Right ventricle myocardium inferior (tissue), 1 donor: ENCODE measurements at places on chromosomes 16 and 17. TPM values are rescaled to one million over a fixed set of nuclear protein-coding genes. Genes with fewer than 3 reads are reported as not detected.
A peak's percentile ranks its signal among the peaks of the same experiment; 100 is the strongest.

GRCh38 chr17:64787921-64788271, 125.8 kb upstream of the SMURF2 start:
- no peak for DNase-seq

DNA sequence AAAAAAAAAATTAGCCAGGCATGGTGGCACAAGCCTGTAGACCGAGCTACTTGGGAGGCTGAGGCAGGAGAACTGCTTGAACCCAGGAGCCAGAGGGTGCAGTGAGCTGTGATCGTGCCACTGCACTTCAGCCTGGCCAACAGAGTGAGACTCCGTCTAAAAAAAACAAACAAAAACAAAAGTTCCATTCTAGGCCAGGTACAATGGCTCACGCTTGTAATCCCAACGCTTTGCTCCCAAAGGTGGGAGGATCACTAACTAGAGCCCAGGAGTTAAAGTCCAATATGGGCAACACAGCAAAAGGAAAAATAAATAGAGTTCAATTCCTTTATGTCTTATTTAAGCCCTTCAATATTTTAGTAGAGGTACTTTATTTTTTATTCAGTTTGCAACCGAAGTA, 47.5 kb downstream of the CNOT1 start:
- no peak for DNase-seq

- DNase-seq = no peak
These were observed 239.0 kb upstream of the CACNG5 start for GRCh38 chr17:66595893-66596292.

DNA sequence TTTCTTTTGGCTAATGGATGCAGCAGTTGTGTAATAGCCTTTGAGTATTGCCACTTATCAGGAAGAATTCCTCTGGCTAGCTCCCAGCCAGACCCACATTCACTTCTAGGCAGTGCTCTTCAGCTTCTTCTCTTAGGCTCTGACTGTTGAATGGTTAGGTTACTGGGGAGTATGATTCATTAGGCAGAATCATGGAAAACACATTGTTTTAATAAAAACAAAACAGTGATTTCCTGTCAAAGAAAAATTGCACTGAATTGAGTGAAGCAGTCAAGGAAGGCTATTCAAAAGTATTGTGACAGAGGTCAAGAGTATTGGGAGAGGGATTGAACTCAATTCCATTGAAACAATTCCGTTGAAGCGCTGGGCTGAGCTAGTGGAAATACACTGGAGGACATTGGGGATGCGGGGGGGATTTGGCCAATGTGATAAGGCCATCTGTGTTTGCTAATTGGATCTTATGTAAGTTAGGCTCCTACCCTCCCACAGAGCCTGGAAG, 68.0 kb downstream of the CNTNAP4 start:
- DNase-seq = peak; percentile 64

The KIF2B gene
- total RNA-seq = not detected

- no peak for DNase-seq
These were observed 4.8 kb downstream of the CBLN1 start for GRCh38 chr16:49276646-49277385.

The CD300LB gene
- total RNA-seq = 0.19 TPM

The CACNA1H gene
- total RNA-seq = 6.0 TPM

The ATXN7L3 gene
- 40.8 TPM for total RNA-seq

GRCh38 chr17:55961386-55961785, 191.9 kb upstream of the ANKFN1 start:
- no peak for DNase-seq

The SIRT7 gene
- 6.2 TPM for total RNA-seq

GRCh38 chr17:83174362-83175118, 95.1 kb downstream of the METRNL start:
- DNase-seq = peak; percentile 64

- no peak for DNase-seq
These were observed 336.1 kb upstream of the TBX2 start for GRCh38 chr17:61063528-61063927.

The ZACN gene
- total RNA-seq = not detected

DNA sequence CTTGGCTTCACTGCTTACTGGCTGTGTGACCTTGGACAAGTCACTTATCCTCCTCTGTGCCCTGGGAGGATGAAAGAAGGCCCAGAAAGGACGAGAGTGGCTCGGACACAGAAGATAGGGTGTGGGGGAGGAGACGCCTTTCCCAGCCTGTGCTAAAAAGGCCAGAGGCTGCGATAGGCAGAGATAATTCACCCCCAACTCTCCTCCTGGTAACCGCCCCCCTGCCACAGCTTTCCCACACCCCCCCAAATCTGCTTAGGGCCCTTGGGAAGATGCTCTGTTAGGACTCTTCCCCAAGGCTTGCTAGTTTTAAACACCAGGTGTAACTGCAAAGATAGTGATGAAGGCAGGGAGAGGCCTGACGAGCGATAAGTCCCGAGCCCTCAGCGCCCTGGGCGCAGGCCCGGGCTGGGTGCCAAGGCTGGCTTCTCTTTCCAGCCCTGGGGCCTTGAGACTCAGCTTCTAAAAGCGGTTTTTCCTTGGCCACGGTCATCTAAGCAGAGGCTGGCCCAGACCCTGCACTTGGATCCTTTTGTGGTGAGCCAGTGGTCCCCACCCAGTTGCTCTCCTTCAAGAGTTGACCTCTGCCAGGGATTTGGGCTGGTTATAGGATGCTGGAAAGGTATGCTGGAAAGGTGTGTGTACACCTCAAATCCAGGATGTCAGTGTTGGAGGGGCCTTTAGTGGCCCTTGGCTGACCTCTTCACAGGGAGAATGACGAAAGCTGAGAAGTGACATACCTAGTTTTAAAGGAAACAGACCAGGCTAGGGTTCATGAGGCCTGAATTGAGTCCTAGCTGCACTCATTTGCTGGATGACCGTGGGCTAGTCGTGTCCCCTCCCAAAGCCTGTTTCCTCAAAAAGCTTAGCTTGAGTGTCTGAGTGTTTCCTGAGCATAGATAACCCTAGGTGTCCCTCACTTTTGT, 3.4 kb upstream of the PPP1R9B start:
- peak; percentile 84 for DNase-seq

DNA sequence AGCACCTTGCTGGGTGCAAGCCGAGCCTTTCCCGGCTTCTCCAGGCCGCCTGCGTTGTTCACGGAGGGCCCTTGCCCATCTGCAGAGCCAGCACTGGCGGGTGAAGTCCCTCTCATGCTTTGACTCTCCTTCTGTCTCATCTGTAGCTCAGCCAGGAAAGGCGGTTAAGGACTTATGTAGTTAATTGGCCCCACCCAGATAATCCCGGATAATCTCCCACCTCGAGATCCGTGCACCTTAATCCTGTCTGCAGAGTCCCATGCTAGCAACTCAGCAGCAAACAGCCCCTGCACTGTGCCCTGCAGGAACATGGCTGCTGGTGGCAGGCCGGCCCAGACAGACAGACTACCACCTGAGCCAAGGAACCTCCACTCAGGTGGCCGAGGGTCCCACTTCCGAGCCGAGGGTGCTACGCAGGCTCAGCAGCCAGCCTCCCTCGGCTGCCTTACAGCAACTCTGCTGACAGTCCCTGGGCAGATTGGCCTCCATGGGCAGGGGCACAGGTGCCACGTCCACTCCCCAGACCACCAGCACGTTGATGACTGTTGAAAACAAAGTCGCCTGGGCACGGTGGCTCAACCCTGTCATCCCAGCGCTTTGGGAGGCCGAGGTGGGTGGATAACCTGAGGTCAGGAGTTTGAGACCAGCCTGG, 16.9 kb downstream of the RAB40C start:
- peak; percentile 45 for DNase-seq

DNA sequence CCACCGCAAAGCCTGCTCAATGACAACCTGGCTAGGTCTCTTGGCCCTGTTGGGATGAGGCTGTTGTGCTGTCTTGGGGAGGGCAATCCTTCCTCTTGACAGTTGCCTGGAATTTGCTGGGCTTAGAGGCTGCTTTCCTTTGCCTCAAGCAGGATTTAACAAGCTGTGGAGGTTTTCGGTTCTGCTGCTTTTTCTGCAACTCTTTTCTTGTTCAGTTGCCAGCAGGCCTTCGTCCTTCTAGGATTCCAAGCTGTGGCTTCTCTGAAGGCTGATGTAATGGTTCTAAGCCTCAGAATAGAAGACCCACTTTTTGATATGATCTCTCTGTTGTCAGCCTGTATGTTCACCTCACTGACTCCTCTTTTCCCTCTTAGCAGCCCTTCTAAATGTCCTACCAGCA, 149.5 kb upstream of the HS3ST4 start:
- no peak for DNase-seq

DNA sequence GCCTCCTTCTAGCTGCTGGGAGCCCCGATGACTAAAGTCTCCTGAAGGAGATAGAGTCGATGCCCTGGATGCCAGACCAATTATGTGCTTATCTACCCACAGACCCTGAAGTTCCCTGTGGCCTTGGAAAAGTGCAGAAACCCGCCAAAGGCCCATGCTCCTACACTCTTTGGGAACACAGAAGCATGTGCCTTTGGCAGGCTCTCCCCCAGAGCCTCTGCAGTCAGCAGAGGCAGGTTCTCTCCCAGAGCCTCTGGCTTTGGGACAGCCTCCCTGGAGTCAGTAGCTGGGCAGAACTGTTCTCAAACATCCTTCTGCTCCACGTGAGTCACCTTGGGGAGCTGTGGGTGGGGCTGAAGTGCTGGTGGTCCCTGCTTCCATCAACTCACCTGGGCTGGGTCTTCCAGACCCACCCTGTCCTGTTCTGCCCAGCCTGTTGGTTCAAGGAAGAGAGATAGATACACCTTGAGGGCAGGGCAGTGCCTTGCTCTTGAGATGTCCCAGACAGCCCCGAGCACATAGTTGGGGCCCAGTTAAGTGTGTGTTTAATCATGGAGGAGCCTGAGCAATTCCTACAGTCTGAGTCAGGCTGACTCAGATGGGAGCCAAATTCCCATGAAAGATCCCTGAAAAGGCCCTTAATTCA, 3.2 kb upstream of the CDK5RAP3 start:
- no peak for DNase-seq

- no peak for DNase-seq
These were observed 29.2 kb upstream of the SKAP1 start for GRCh38 chr17:48459070-48459844.

DNA sequence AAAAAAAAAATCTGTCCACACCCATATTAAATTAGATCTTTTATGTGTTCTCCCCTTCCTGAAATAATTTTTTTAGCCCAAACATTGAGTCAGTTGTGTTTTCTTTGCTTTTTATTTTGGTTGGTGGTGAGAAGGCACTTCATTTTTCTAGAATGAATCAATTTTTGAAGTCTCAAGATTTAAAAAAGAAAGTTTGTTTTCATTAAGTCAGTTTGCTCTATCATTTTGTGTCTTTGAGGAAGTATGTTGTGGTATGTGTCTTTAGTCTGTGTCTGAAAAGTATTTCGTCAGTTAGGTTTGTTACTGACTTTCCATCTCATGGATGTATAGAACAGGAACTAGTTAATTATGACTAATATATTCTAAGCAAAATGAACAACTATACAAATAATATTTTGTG, 3.8 kb downstream of the IGF2BP1 start:
- no peak for DNase-seq

The TEKT1 gene
- not detected for total RNA-seq

The NSF gene
- total RNA-seq = 26.8 TPM

- peak; percentile 71 for DNase-seq
These were observed 104.3 kb downstream of the PHKB start for GRCh38 chr16:47565454-47565853.

GRCh38 chr16:53936052-53936451, 232.1 kb downstream of the FTO start:
- DNase-seq = no peak

The NMRAL1 gene
- total RNA-seq = 26.0 TPM

- no peak for DNase-seq
These were observed 36.4 kb upstream of the HSBP1 start for GRCh38 chr16:83771306-83771942.

GRCh38 chr16:66673691-66674090, 22.9 kb downstream of the CMTM4 start:
- no peak for DNase-seq

DNA sequence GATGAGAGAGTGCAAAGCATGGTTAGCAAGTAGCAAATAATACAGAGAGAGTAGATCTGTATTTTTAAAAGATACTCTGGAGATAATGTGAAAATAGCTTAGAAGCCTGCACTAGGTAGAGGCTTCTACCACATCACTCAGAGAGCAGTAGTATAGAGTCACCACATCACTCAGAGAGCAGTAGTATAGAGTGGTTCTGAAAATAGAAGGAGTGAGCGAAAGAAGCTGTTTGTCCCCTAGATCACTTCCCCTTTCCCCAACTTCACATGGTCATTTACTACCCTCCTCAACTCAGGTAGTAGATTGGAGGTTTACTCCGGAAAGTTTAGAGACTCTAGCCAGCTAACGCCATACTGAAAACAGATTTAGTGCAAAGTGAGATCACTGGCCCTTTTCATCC, 17.1 kb downstream of the DGKE start:
- no peak for DNase-seq

The CNGB1 gene
- not detected for total RNA-seq

The MYH8 gene
- not detected for total RNA-seq

DNA sequence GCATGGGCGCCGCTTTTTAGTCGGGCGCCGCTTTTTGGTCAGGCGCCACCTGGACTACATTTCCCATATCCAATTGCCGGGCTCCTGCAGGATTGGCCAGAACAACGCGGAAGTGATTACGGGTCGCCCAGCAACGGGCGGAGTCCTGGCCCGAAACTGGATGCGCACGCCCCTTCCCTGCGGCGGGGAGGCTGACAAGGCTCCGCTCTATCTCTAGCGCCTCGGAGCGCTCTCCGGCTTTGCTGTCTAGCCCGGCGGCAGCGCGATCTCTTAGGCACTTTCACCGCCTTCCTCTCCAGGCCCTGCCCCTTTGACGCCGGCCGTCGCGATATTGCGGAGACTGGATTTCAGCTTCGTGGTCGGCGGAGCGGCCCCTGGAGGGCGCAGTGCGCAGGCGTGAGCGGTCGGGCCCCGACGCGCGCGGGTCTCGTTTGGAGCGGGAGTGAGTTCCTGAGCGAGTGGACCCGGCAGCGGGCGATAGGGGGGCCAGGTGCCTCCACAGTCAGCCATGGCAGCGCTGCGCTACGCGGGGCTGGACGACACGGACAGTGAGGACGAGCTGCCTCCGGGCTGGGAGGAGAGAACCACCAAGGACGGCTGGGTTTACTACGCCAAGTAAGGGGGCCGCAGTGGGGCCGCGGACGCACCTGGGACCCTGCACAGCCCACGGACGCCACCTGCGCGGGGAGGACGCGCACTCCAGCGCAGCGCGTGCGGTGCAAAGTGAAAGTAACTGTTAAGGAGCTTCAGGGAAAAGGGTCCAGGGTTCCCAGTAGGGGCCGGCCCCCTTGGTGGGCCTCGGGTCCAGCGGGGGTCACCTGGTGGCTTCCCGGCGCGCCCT, at the start of gene WWOX:
TSS of gene WWOX (plus strand) at position 384 of the 841 bp plus-strand sequence.
- peak; percentile 98 for DNase-seq

DNA sequence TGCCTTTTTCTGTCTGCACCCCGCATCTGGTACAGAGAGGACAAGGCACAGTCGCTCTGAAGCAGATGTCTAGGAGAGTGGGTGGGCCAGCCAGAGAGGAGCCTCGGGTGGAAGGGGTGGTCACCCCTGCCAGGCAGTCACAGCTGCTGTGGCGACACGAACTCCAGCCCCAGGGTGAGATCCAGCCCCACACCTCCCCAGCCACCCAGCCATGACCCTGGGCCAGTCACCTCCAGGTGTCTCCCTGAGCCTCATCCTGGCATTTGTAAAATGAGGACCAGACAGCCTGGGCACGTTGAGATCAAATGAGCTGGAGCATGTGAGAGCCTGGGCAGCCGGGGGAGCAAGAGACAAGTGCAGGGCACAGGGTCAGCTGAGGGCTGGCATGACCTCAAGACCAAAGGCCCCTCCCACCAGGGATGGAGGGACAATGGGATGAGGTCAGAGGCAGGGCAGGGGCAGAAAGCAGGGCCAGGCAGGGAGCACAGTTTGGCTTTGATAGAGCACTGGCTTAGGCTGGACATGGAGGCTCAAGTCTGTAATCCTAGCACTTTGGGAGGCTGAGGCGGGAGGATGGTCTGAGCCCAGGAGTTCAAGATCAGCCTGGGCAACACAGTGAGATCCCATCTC, 7.7 kb downstream of the ADAM11 start:
- peak; percentile 49 for DNase-seq

The NRN1L gene
- 0.54 TPM for total RNA-seq

The SOX9 gene
- 13.8 TPM for total RNA-seq

The IL17C gene
- not detected for total RNA-seq

The ATP1B2 gene
- total RNA-seq = 3.8 TPM
